Suprapubic skin (tissue), 4 donors: ENCODE measurements at places on chromosomes 2 and 18. TPM values are rescaled to one million over a fixed set of nuclear protein-coding genes. Genes with fewer than 3 reads are reported as not detected.

GRCh38 chr2:126659562-126660467 lies 3.9 kb downstream of the GYPC start:
- no peak for DNase-seq

DNA sequence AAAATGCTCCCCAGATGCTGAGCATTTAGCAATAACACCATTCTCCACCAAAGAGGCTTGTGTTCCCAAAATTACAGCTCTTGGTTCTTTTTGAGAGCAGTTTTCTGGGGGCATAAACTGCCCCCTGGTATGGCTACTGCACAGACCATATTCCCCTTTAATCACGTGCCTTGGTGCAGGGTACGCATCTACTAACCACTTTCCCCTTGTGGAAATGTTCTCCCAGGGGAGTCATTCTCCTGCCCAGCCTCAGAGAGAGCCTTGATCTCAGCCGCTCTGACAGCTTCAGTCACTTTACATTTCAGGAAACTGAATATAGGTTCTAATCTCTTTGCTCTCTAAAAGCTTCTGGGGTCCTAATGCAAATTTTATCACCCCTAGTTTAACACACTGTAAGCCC lies 44.7 kb upstream of the EML6 start:
- DNase-seq, result no peak

DNA sequence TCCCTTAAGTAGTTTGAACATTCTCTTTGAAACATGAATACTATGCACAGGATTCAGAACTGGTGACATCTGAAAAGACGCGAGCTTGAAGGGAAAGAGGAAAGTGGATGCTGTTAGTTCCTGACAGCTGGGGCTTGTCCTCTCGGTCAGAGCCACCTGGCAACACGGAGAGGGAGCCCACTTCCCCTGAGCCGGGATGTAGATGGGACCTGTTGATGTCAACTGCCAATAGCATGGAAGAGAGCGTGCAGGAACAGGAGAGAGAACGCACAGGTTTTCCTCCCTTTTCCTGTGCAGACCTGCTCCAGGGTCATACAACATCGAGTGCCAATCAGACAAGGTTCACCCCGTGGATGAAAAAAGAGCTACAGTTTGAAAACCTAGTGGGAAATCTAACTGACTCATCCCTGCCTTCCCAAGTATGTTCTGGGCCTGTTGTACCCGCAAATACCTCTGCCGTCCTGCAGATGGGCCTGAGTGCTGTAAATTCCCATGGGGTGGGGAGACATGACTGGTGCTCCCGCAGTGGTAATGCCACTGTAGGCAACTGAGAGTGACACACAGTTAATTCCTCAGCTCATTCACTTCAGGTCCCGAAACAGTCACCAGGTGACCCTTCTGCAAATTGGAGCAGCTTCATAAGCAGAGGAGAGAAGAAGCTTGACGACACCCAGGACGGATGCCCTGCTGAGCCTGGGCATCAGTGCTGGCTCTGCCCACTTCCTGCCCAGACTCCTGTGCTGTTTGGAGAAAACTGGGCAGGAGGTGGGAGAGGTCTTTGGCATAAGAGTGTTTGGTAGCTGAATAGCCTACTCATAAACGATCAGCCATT lies 13.9 kb upstream of the MBP start:
- DNase-seq, result no peak

DNA sequence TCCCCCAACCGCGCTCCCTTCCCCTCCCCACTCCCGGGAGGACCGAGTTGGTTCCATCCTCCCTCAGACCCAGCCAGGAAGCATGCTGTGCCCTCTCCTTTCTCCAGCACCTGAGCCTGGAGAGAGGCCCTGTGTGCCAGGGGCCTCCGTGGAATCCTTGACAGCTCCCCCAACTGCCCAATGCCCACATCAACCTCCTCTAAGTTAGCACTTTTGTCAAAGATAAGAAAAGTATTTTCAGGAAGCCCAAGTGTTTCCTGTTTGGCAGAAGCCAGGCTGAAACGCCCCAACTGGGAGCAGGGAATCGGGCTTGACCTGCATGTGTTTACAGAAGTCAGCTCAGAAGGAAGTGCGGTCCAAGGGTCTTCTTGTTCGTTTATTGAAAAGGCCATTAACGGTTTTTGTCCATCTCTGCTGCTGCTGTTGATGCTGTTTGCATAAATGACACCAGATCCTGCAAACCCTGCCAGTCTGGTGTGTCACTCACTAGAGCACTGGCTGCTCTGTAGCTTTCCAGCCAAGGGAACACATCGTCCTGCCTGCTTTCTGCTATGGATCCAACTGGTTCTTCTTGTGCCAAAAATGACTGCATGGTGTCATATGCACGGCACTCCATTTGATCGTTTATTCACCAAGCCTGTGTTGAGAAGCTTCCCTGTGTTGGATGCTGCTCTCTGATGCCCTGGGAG lies 35.4 kb upstream of the COL6A3 start:
- DNase-seq, result no peak

DNA sequence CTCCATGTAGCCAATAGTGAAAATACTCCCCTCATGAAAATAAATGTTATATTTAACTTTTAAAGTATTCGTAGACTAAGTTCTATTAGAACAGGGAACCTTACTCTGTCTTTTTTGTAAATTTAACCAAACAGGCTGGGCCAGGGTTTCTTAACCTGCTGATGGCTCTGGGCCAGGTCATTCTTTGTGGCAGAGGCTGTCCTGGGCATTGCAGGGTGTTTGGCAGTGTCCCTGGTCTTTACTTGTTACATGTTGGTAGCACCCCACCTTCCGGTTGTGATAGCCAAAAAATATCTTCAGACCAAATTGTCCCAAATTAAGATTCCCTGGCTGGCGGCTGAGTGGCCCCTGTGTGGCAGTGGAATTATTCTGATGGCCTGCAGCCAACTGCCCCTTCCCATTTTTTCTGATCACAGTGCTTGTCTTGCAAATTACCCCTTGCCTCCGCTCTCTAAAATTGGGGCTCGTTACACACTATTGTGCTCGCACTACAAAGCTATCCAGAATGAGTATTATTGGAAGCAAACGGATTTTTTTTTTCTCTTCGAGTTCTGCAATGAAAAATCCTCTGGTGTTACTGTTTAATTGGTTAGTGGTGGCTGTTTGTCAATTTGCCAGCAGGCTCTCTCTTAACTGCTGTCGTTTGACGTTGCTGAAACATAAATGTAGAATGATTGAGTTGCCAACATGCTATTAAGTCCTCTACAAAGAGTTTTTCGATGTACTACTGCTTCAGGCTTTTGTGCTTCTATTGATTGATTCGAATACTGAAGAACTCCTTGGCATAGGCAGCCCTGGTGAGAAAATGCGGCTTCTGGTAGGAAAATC lies 216.9 kb downstream of the SH3RF3 start:
- no peak for DNase-seq

Gene TNFRSF11A
- total RNA-seq, result 15.4 TPM

Gene IL1F10
- 16.1 TPM for total RNA-seq

Gene EVX2
- total RNA-seq, result not detected
